Stimulated activated CD4-positive, alpha-beta T cell treated with anti-CD3 and anti-CD28 coated beads, Interleukin-15, amount 100 ng/mL, for 1 hour (primary cell): ENCODE measurements at places on chromosomes 6 and 20.
A peak's percentile ranks its signal among the peaks of the same experiment; 100 is the strongest.

DNA sequence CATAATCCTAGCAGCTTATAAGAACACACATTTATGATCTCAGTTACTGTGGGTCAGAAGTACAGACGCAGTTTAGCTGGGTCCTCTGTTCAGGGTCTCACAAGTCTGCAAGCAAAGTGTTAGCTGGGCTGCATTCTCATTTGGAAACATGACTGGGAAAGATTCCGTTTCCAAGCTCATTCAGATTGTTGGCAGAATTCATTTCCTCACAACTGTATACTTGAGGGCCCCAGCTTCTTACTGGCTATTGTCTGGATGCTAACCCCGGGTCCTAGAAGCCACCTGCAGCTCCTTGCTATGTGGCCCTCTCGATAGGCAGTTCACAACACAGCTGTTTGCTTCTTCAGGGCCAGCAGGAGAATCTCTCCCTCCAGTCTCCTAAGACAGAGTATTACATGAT lies 13.1 kb downstream of the TCP11 start:
- no peak for DNase-seq

DNA sequence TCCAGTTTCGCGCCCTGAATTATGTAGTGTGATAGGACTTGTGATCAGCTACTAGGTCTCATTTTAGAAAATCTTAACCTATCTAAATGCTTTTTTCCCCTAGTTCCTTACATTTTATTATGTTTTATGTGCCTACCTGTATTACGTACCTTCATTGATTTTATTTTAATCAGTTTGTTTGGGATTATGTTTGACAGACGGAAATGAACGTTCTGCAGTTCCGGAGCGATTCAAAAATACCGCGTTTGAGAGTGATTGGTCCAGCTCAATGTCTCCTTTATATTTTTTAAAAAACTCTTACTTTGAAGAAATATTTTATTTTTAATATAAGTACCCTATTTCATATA lies 114.3 kb upstream of the BTN3A2 start:
- DNase-seq: no peak

GRCh38 chr6:138331984-138332383 lies 45.7 kb upstream of the SMIM28 start:
- no peak for DNase-seq

GRCh38 chr6:21593927-21594415 lies 420 bp downstream of the SOX4 start:
- no peak for DNase-seq

DNA sequence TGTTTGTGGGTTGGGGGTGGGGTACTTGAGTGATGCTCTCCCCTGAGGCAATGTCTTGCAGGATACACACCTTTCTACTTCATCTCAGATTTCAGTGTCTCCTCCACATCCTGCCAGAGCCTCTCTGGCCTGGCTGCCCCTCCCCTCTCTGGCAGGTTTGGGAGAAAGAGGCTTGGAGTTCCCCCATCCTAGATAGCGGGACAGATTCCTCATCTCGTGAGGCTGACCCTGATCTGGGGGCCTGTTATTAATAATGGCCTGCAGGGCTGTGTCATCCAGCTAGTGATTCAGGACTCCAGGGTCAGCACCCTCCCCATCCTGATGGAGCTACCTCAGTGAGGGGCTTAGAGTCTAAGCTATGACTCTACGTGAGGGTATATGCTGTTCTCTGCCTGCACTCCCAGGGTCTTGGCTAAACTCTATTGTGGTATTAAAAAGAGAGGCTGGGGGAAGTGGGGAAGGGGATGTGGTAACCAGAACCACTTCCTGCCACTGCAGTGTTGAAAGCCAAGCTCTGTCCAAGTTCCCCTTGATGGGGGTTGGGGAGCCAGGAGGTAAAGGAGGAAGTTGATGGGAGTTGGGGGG lies 3.7 kb upstream of the MMP9 start:
- DNase-seq: no peak

- DNase-seq: no peak
Measured at GRCh38 chr6:15499591-15499990, 163.2 kb downstream of the DTNBP1 start.

DNA sequence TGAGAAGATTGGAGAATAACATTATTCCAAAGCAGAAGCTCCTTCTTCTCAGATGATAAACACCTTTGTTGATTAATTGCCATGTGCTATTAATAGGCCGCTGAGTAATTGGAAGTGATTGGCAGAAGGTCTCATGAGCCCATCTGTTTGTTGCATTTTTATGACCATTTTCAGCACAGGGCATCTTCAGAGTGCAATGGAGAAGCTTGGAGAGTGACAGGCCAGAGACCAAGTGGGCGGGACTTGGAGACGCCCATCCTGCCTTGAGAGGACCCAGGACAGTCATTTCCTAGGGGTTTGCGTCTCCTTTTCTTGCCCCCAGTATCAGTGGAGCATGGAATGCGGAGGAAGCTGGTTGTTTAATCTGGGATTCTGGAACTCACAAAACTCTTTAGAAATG lies 89.5 kb downstream of the CDH4 start:
- DNase-seq: no peak

GRCh38 chr20:3613821-3614440 lies 49.3 kb downstream of the GFRA4 start:
- no peak for DNase-seq

GRCh38 chr6:113882336-113883022 lies 25.3 kb downstream of the MARCKS start:
- DNase-seq: no peak

DNA sequence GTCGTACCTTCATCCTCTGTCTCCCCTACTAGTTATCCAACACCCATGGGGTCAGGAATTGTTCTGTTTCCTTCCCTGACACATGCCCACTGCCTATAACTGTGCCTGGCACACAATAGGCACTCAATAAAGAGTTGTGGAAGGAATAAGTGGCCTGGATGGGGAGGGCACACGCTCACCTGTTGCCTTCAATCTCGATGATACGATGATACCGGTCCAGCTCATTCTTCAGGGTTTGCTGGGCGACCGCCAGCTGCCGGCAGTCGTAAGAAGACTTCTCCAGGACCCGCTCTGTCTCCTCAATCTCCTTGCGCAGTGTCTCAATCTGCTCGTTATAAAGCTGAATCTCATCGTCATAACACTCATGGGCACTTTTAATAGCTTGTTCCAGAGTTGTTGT lies 32.5 kb downstream of the BFSP1 start:
- no peak for DNase-seq

DNA sequence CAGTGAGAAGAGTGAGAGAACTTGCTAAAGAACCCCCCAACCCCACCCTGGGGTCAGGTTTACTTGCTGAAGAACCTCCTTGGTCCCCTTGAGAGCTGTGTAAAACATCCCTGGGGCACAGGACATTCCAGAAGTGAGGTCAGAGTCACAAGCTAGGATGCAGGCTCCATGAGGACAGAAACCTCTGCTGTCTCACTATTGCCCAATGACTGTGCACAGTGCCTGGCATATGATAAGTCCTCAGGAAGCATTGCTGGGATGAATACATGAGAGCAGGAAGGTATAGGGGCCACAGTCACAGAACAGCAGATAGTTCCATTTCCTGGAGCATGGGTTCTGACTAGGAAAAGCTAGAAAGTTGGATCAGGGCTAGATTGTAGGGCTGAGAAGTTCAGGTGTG lies 18.4 kb downstream of the NT5E start:
- DNase-seq: no peak

- no peak for DNase-seq
Measured at GRCh38 chr6:133441491-133441890, 200.3 kb downstream of the EYA4 start.

DNA sequence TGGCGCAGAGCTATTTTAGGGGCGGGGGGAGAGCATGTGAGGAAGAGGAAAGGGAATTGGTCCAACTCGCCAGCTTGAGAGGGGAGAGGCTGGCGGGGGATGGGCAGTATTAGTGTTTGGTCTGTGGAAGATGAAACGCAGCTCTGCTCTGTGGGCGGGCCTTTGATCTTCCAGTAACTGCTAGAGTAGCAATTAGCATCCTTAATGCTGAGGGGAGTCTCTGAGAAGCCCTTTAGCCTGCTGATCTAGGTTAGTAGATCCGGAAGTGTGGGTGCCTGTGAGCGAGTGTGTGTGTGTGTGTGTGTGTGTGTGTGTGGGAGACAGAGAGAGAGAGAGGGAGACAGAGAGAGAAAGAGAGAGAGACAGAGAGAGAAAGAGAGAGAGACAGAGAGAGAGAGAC lies 117.2 kb upstream of the BACH2 start:
- peak; percentile 53 for DNase-seq

- DNase-seq: no peak
Measured at GRCh38 chr6:76634695-76635094, 562.2 kb upstream of the IMPG1 start.

GRCh38 chr20:33838035-33838864 lies 27.1 kb downstream of the CHMP4B start:
- DNase-seq: no peak

GRCh38 chr6:105814745-105815536 lies 271.2 kb upstream of the PRDM1 start:
- no peak for DNase-seq

GRCh38 chr6:36333931-36334725 lies 2.6 kb downstream of the BNIP5 start:
- no peak for DNase-seq

GRCh38 chr6:87763276-87763675 lies 61.2 kb upstream of the AKIRIN2 start:
- DNase-seq: no peak

DNA sequence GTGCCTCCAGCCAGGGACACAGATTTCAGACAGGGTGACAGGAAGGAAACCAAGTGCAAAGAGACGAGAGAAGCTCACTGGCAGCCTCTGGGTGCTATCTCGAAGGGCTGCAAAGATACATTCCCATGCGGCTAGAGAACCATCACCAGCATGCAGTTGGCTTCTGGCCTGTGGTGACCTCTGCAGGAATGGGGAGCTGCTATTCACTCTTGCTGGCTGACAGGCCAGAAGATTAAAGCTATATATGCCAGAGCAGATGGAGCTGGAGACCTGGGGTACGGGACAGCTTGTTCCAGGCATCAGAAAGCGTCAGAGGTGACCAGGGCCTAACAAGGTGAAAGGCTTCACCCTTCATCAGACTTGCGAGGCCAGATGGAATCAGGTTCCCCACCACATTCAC lies 20.0 kb downstream of the MAP1LC3A start:
- DNase-seq: no peak

DNA sequence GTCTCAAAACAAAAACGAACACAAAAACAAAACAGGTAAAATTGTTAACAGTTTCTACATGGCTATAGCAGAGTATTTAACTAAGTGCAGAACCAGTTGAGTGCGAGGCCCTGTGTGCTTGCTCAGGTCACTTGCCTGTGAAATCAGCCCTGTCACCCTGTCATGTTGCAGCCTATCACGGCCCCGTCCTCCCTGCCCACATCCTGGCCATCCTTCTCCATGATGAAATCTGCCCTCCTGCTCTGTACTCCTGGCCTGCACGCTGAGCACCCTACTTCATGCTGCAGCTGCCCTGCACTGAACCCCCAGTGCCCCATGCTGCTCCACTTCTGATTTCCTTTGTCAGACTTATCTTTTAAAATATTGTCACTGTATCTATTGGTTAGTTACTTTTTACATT lies 62.4 kb downstream of the DTD1 start:
- no peak for DNase-seq

DNA sequence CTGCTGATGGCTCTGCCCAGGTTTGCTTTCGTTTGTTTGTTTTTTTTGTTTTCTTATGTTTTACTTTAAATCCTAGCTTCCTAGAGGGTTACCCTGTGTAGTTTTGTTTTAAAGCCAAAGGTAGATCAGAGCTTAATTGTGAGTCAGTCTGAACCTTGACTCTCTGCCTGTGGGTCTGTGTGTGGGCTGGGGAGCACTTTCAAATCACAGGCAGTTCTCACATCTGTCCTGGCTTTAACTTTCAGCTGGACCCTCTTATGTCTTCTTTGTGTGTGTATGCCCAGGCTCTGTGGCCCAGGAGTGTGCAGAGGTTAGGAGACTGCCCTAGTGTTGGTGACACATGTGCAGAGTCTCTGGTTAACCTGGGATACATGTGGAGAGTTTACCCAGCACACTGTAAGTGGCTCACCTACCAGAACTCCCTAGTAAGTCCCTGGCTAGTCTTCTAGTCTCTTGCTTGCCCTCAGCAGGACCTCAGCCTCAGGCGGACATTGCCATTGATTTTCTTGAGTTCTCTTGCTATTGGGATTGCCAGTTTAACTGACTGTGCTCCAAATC lies 19.0 kb downstream of the HIVEP1 start:
- no peak for DNase-seq

DNA sequence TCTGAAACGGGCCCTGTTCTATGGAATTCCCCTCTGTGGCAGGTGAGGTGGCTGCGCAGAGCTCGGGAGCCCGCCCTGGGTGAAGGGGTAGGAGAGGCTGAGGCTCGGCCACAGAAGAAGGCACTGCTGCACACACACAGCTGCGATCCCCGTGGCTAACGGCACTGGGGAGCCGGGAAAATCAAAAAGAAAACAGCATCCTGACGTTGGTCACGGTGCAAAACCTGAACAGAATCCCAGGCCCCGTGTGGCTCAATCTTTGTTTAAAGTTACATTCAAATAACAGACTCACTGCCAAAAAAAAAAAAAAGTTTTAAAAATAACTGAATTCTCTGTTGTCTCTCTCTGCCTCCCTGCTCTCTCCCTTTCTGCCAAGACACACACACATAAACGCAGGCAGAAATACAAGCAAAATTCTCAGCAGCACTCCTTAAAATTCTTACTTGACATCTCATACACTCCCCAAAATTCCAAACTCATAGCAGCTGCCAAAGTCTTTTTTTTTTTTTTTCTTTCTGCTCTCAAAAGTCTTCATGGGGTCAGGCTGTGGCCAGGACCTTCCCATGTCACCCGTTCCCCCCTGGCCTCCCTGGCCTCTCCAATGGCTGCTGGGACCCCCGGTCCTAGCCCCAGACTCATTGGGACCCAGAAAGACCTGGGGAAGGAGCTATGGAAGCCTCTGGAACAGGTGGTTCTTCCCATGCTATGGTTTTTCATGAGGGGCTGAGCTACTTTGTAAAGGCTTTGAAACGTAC lies 248.8 kb downstream of the TTLL2 start:
- no peak for DNase-seq

- no peak for DNase-seq
Measured at GRCh38 chr6:41595166-41595565, 43.1 kb upstream of the MDFI start.

DNA sequence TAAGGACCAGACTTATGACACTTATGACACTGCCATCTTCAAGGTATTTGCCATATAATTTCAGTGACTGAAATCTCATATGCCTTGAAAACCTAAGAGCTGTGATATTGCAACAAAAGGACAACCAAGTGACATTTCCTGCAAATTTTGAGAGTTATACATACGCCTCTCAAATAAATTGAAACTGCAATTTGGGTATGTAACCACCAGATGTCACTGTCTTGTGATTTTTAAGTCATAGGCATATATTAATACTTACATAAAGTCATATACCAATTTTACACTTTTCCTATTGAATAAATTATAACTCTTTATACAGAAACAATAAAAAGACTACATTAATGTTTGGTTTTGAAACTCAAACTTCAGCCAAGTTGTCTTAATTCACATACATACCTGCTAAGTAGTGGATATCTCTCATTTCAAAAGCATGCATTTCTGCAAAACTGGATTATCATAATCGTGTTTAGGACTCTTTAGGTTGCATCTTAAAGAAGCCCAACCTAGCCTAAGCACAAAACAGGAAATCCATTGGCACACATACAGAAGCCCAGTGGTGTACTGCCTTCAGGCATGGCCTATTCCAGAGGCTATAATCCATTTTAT lies 180.2 kb downstream of the PACRG start:
- DNase-seq: no peak
